ENCODE measurements at places on chromosomes 6 and 20. TPM values are rescaled to one million over a fixed set of nuclear protein-coding genes. Genes with fewer than 3 reads are reported as not detected.

TXNDC5 gene
- 124 TPM for total RNA-seq

BTN1A1 gene
- total RNA-seq: not detected

SIGLEC1 gene
- under 0.01 TPM for total RNA-seq

DNA sequence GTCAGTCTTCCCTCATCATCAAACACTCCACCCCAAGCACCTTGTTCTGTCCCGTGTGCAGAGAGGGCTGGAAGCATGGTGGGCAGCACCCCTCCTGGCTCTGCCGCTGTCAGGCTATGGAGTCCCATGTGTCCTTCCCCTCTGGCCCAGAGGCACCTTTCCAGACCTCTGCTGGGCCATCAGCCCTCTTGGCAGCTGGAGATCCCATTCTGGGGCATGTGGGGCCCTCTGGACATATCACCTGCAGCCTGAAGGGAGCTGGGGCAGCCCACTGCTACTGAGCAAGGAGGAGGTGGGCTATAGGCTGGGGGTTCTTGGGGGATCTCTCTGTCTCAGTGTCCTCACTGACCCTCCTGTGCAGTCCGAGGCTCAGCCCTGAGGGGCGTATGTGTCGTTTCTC lies 42.2 kb downstream of the SUN5 start:
- no peak for DNase-seq

GRCh38 chr6:113925378-113925777 lies 45.6 kb downstream of the HDAC2 start:
- no peak for DNase-seq

DNA sequence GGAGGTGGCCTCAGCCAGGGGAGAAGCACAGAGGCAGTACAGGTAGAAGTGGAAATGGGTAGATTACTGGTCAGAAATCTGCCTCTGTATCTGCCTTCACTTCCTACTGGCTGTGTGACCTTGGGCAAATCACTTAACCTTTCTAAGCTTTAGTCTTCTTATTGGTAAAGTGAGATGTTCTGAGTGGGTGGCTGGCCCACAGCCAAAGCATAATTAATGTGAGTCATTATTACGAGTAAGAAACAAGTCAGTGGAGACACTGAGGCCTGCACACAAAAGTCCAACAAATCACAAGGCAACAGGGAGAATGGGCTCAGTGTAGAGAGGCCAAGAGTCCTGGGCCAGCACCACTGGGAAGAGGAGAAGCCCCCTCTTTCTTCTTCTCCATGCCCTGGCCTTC lies 39.1 kb downstream of the NRN1 start:
- DNase-seq: no peak

- no peak for DNase-seq
These were observed 1.6 kb downstream of the FBXO5 start for GRCh38 chr6:152981219-152981618.

GRCh38 chr6:7343546-7344475 lies 30.8 kb upstream of the SSR1 start:
- DNase-seq: no peak

GRCh38 chr6:109236115-109237076 lies 141.1 kb downstream of the CEP57L1 start:
- DNase-seq: peak; percentile 64

L3MBTL1 gene
- 20.7 TPM for total RNA-seq

GRCh38 chr6:79762370-79762769 lies 131.2 kb downstream of the SH3BGRL2 start:
- no peak for DNase-seq

DNA sequence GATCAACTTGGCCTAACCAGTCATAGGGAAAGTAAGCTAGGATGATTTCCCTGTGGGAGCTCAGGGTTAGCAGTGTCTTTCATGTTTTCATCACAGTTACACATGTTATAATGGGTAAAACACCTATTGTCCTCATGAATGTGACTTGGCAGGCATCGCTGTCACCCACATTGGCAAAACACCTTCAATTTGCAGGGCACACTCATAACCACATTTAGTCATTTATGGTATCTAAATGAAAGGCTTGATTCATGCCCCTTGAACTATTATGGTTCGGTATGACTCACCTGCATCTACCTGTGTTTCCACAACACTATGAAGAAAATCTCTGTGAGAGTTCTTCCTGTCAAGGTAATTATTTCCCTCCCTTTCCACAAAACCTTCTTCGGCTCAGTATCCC lies 49.2 kb downstream of the FRK start:
- DNase-seq: no peak

NFATC2 gene
- total RNA-seq: 16.2 TPM

DNA sequence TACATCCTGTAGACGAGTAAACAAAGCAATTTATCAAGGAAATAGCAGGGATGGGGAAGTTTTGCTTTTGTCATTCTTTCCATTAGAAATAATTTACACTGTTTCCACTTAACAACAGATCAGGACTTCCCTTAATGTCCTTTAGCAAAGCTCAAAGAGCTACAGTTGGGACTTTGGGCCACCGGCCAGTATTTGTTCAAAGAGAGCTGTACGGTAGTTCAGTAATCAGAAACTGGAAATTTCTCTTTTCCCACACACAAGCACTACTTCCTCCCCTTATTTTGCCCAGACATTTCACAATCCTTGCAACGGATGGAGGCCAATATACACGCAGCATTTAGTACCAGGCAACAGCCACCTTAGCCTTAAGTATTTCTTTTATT lies 12.1 kb upstream of the HINT3 start:
- DNase-seq: no peak

- peak; percentile 29 for DNase-seq
These were observed 623 bp upstream of the SNX9 start for GRCh38 chr6:157822245-157823000.

All from hematopoietic multipotent progenitor cell (in vitro differentiated cells).